ENCODE measurements at places on chromosomes 5 and 9.

DNA sequence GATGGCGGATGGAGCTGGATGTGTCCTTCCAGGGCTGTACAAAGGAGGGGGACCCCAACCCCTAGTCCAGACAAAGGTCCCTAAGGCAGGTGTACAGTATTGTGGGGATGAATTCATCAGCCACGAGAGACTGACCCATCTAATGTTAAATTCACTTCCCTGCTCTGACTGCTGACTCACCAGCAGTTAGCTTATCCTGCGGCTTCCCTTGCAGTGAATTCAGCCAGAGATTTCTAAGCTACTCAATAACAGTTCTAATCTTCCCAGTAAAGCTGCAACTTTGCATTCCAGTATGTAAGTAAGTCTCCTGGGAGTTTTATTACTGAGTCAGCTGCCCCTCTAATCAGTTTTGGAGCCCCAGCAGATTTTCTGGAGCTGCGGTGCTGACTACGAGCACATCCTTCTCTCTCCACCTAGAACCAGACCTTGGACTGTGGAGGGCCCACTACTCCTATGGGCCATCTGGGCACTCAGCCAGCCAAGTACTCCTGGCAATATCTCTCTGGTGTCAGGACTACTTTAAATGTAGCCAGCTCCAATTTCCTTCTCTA is 16.1 kb downstream of the B4GALT1 start:
- peak; percentile 98 for DNase-seq

DNA sequence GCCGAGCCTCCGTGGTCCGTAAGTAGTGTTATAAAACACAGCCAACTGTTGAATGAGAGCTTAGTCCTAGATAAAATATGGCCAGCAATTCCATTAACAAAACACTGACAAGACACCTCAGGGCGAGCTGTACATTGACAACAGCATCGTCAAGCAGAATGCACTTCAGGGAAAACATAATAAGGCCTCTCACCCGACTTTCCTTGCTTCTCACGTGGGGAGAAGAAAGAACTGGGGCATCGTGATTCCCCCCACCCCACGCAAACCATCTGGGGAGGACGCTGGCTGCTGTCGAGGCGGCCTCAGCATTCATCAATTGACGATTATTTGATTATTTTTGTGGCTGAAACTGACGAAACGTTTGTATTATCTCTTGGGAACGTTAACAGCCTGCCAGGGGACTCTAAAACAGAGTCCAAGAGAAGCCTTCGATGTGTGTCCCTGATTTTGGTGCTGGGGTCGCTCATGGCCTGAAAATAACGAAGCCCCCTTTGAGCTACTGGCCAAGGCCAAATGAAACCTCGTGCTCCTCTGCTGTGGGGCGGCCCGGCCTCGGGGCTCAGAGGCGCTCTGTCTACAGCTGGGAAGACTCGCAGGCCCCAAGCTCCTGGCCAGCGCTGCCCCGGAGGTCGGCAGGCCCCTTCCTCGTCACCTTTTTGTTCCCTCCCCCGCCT is 464 bp downstream of the GDF9 start:
- no peak for DNase-seq

GRCh38 chr5:59772757-59773156 is 120.8 kb downstream of the PDE4D start:
- DNase-seq = no peak

- no peak for DNase-seq
Measured at GRCh38 chr9:121732886-121733285, 81.5 kb downstream of the DAB2IP start.

- no peak for DNase-seq
Measured at GRCh38 chr5:74521401-74521800, 119.1 kb downstream of the ENC1 start.

GRCh38 chr9:11039006-11039405 is 426.2 kb upstream of the PTPRD start:
- no peak for DNase-seq

DNA sequence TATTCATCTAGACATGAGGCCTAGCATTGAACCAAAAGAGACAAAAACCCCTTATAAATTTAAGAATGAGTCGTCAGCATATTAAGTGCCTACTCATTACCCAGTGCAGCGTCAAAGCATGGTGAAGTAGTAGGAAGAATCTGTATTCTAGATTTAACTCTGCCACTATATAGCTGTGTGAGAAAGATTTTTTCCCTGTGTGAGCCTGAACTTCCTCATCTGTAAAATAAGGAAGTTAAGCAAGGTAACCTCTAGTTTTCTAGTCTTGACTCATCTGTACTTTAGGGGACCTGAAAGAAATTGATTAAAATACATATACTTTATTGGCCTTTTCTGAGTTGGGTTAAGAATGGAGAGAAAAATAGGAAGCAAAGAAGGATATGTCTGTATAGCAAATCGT is 82.1 kb upstream of the RUSC2 start:
- no peak for DNase-seq

- DNase-seq = peak; percentile 98
Measured at GRCh38 chr5:132094393-132095076, 20.9 kb downstream of the CSF2 start.

DNA sequence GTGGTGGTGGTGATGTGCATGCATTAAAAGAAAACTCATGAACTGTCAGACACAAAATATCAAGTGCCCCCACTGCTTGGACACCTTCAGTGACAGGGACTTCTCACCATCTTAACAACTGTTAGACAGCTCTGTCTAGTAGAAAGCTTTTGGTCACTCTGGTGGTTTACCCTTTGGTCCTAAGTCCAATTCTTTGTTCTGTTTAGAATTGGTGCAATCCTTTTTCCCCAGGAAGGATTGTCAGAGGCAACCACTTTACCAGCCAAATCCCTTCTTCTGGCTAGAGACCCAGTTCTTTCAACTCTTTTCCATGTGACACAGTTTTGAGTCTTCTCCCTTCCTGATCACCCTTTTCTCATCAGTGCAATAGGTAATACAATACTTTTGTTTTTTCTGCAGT is 140.2 kb downstream of the SEC61B start:
- no peak for DNase-seq

GRCh38 chr5:79931866-79932265 is 59.2 kb downstream of the MTX3 start:
- DNase-seq = no peak

DNA sequence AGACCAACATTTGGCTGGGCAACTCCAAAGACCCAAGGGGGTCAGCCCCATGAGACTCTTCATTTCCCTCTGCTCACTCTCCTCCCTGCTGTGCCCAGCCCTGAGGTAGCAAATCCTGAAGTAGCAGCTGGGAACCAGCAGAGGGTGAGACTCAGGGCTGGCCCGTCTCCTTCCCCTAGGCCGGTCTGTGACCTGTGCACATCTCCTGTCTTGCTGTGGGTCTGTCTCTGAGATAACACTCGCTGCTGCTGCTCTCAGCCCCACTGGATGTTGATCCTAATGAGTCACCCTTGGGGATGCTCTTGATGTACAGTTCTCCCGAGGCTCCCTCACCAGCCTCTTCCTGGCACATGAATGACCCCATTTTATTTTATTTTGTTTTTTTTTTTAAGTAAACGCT is 7.3 kb upstream of the OR2V1 start:
- DNase-seq = no peak

DNA sequence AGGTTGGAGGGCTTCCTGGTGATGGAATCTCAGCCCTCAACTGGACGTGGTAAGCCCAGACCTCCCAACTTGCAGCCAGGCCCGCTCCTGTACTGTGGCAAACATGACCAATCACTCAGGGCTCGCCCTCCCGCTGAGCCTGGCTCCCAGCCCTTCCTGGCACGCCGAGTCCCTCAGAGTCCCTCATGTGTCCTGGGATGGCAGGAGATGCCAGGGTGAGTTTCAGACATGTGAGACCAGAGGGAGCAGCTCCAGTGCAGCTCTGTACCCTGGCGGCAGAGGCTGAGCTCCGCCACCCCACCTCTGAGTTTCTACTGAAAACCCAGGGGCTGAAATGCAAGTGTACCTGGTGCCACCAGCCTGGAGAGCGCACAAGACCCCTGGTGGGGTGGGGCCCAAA is 42.0 kb upstream of the RXRA start:
- no peak for DNase-seq

GRCh38 chr9:137879052-137879451 is 1.5 kb downstream of the CACNA1B start:
- DNase-seq = no peak

GRCh38 chr9:132461971-132462370 is 52.0 kb downstream of the CFAP77 start:
- DNase-seq = no peak

GRCh38 chr5:98929710-98930298 is 997 bp upstream of the CHD1 start:
- DNase-seq = no peak

GRCh38 chr9:36847781-36848673 is 186.0 kb downstream of the PAX5 start:
- peak; percentile 9 for DNase-seq

GRCh38 chr5:13648822-13649221 is 295.7 kb downstream of the DNAH5 start:
- no peak for DNase-seq

GRCh38 chr5:139738193-139739149 is 57.1 kb upstream of the PSD2 start:
- no peak for DNase-seq

DNA sequence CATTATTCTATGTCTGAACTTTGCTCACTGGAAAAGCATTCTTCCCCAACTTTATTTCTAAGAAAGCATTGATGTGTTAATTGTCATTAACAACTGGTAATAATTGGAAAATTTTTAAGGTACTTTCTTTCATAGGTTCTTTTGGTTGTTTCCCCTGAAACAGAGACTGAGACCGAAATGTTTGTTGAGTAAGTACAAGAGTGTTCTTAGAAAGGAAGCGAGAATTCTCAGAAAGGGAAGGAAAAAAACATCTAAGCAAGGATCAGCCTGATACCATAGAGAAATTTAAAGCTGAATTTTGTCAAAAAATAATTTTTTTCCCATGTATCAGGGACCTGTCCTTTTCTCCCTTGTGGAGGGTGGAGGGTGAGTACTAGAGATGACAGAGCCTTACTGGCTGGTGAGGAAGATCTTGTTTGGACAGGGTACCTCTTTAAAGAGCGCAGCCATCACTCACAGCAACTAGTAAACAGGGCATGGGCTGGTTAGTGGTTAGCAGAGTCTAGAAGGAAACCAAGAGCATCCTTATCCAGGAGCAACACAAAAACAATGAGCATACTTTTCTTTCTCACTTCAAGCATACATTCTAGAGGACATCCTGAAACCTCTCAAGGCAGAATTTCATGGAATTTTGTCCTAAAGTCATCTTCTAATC is 898.5 kb downstream of the DNAH5 start:
- no peak for DNase-seq

- DNase-seq = no peak
Measured at GRCh38 chr5:168920019-168920810, 341.0 kb upstream of the PANK3 start.

- no peak for DNase-seq
Measured at GRCh38 chr5:136133922-136134379, 1.3 kb downstream of the SMAD5 start.

GRCh38 chr5:169413416-169413815 is 112.5 kb upstream of the SLIT3 start:
- DNase-seq = no peak

GRCh38 chr5:10620346-10620745 is 56.5 kb downstream of the ANKRD33B start:
- no peak for DNase-seq

GRCh38 chr5:178982941-178983340 is 12.2 kb downstream of the GRM6 start:
- no peak for DNase-seq

GRCh38 chr5:171288066-171288465 is 21.0 kb upstream of the TLX3 start:
- peak; percentile 57 for DNase-seq

GRCh38 chr5:32538031-32538547 is 47.3 kb upstream of the SUB1 start:
- DNase-seq = no peak

DNA sequence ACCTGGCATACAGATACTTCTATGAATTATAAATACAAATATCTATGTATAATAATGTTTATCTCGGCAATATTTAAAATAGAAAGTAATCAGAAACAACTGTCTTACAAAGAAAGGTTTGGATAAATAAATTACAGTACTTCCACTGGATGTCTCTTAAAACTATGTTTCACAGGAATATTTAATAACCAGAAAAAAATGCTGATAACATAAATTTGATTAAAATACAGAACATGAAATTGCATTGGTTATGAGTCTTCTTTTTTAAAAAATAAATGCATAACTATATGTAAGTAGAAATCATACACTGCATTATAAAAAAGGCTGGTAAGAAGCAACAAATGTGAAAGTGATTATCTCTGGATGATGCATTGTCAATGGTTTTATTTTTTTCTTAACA is 126.0 kb downstream of the AGTPBP1 start:
- DNase-seq = no peak

DNA sequence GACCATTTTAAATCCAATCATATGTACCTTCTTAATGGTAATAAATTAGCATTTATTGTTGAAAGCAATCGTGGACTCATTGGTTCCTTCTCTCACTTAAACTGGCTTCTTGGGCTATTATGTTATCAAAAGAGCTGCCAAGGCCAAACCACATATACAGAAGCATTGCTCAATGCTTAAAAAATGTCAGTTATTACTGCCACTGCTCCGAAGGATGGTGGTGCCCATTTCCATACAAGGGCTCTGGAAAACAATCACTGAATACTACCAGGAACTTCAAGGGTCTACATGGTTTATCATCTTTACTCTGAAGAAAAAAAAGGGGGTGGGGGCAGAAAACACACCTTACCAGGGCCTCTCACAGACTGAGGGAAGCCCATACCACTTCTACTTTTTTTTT is 104.3 kb downstream of the GNAQ start:
- DNase-seq = peak; percentile 71

DNA sequence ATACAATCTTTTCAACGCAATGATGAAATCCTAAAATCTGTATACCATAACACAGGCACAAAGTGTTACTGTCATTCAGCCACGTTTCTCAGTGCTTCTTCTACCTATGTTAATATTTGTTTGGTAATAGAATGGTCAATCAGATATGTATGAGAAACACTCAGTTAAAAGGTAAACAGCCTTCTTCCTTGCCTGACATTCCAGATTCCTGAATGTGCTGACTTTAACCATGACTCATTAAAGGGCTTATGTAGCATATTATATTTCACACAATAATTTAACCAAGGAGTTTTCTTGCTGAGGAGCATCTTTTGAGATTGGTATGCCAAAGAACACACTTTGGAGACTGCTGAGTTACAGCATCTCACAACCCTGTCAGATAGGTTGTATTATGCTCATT is 187.6 kb downstream of the CETN3 start:
- peak; percentile 70 for DNase-seq

- DNase-seq = peak; percentile 88
Measured at GRCh38 chr9:36928670-36929349, 105.3 kb downstream of the PAX5 start.

DNA sequence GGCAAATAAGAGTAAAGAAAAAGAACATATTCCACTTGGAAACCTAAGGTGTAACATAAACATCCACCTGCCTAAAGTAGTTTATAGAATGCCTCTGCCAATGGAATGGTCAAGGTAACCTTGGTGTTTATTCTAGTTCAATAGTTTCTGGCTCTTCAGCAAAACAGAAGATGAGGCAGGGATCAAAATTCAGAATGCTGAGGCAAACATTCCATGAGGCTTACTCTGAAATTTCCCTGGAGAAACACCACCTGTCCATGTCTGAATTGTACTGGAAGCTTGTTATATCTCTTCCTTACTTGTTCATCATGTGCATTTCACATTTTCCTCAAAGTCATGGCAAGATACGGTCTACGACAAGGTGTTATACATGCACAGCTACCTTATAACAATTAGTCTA is 1862.4 kb upstream of the ACO1 start:
- no peak for DNase-seq

Measured in astrocyte (in vitro differentiated cells and primary cell).